ENCODE measurements at places on chromosomes 7 and 10.

DNA sequence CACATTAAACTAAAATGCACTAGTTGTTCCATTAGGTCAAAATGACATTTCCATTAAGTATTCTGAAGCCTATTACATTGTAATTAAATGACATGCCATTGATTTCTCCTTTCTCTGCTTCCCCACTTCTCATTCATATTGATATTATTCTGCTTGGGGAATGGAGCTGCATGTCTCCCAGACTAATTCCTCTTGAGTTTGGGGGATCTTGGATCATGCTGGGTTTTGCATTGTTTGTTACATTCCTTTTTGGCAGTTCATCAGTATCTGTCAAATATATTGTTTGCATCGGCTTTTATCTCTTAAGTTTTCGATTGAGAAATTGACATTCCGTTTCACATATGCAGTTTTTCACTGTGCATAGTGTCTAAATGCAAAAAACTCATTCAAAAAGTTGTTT, 65.1 kb upstream of the CYP26C1 start:
- no peak for DNase-seq

DNA sequence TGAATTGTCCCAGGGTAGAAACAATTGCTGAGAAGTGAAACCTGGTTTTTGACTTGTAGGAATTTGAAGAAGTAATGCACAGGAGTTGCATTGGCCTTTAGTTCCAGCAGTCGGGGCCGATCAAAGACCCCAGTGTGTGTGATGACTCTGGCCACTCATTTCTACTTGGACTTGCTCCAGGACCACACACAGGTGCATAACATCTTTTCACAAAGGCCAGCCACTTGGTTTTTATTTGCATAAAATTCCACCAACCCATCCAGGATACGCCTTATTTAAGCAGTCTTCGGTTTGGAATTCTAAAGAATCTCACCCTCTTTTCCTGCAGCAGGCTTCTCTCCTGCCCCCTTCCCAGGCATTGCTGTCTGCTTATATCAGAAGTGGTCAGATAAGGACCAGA, 162.0 kb upstream of the HABP2 start:
- no peak for DNase-seq

GRCh38 chr7:121513105-121513504, 117.0 kb upstream of the FAM3C start:
- DNase-seq = no peak

DNA sequence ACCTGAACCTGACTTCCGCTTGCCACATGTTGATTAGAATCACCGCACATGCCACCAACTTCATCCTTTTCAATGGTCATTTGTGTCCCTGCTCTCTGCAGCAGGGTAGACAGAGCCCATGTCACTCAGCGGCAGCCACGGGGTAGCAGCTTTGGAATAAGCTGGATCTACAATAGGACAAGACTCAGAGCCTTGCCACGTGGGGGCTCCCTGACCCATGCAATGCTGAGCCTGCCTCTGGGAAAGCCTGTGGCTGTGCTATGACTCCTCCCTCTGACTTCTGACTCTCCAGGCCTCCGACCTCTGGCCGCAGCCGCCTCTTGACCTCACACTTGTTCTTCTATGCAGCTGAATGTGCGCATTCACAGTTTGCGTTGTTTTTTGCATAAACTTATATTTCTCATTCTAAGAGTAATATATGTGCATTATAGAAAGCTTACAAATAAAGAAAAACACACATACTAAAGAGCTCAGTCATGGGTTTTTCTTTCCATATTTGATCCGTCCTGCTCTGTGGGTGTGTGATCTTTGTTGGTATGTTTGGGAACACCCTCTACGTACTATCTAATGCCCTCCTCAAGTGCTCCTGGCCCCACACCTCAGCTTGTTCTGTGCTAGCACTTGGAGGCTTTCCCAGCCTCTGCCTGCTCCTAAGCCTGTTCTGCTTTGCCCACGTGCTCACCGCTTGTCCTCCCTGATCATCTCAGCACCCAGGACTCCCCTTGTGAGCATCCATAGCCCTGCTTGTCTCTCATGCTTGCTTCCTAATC, 198.0 kb upstream of the MKI67 start:
- DNase-seq = peak; percentile 21

GRCh38 chr7:703049-703448, 23.4 kb upstream of the DNAAF5 start:
- DNase-seq = no peak

DNA sequence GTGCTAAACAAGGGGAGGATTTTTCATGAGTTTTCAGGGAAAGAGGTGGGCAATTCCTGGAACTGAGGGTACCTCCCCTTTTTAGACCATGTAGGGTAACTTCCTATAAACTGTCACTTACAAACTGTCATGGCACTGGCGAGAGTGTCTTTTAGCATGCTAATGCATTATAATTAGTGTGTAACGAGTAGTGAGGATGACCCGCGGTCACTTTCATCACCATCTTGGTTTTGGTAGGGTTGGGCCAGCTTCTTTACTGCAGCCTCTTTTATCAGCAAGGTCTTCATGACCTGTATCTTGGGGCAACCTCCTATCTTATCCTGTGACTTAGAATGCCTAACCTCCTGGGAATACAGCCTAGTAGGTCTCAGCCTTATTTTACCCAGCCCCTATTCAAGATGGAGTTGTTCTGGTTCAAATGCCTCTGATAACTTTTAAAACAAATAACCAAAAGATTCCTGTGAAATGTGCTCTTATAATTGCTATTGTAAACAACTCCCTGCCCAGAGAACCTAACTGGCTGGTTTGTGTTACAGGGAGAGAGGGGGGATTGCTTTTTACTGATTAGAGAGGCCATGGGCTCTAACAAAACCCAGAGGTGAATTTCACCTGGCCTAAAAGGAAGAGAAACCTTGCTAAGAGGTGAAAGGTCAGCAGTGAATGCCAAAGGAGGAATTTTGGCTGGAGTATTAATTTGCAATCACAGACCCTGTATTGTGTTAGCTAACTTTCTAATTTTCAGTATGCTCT, 64.3 kb downstream of the EEPD1 start:
- no peak for DNase-seq

Data from neuronal stem cell (in vitro differentiated cells).